ENCODE measurements at places on chromosomes 3 and 15.

DNA sequence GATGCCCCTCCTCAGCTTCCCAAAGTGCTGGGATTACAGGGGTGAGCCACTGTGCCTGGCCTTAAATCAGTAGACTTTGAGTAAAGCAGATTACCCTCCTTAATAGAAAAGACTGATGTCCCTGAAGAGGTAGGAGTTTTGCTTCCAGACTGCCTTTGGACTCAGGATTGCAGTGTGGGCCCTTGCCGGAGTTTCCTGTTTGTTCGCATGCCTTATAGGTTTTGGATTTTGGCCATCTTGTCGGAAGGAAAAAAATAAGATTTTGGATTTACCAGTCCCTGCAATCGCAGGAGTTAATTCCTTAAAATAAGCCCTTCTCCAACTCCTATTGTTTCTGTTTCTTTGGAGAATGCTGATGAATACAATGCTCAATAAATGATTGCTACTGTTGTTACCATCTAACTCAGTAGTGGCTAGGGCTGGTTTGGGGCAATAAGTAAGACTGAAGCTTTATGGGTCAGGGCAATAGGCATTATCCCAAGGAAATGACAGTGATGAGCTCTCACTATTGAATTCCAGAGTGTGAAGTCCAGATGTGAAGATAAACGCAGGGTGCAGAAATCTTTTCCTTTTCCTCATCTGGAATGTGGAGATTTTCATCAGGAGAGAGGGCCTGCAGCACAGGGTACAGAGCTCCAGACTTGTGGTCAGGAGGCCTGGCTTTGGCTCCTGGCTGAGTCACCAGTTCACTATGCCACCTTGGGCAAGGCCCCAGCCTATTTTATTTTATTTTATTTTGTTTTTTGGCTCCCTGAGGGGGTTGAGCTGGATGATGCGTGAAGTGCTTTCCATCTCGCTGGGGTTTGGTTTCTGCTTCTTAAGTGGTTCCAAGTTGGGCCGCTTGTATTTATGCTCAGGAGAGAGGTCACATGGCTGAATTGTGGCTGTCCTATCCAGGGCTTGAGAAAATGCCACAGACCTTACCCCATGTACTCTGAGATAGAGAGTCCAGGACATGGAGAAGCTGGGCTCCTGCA is 25.3 kb downstream of the FOXL2 start:
- no peak for DNase-seq

DNA sequence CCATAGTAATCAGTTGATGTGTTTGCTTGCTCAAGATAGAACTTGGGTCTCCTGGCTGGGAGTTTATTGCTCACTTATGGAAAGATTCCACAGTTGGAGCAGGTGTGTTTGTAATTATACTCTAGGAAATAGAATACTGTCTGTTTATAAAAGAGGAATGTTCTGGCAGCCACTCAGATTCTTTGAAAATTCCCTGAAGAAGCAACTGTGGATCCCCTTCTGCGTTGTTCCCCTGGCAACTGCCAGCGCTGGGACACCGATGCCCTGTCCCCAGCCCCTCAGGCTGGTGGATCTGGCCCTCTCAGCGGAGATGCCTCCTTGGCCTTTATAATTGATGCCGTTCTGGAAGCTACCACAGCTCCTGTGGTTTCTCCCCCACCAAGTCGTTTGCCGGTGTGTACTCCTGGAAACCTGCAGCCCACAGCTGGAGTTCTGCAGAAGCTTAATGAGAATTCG is 225.9 kb downstream of the ITPR1 start:
- DNase-seq = no peak

DNA sequence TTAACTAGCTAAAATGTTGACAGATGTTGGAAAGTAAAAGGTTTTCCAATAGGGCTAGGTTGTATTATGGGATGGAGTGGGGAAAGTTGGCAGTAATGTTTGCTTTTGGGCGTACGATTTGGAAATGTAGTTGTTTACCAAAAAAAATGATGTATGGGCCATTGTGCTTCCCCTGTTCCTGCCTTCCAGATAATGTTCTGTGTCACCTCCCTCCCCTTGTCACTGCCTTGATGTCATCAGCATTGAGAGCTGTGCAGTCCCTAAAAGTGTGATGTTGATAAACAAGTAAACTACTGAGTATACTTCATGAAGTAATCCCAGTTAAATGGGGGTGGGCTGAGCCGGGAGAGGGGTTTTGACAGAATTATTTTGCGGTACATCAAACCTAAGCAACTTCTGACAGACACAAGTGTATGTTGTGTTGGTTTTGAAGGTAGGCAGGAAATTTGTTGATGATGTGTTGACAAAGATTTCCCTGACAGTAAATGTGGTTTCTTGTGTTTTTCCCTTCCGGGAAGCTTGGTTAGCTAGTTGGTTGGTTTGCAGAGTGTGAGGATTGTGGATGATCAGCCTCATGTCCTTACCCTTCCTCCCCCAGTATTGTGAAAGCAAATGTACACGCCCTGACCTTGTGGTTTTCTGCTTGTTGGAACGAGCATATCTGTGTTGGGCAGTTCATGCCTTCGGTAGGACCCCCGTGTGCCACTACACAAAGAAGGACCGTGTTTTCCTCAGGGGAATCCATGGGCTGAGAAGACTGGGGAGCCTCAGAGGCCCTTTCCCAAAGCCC is 87.3 kb downstream of the PGPEP1L start:
- no peak for DNase-seq

DNA sequence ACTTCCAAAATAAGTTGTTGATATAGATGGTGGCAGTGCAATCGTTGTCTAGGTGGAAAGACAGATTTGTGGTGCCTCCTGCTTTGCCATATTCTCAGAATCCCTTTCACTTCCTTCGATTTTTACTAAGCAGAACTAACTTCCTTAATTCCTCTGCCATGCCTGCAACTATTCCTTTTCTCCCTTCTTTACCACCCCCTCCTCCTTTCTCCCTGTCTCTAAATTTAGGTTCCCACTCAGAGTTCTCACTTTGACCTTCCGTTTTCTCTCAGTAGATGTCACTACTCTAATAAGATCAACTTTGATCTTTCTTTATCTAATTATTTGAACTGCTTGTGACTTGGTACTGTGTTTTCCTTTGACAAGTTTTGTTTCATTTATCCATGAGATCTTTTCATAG is 351.2 kb downstream of the LPP start:
- DNase-seq = no peak

GRCh38 chr3:106160396-106160795 is 291.6 kb upstream of the CBLB start:
- DNase-seq = no peak

DNA sequence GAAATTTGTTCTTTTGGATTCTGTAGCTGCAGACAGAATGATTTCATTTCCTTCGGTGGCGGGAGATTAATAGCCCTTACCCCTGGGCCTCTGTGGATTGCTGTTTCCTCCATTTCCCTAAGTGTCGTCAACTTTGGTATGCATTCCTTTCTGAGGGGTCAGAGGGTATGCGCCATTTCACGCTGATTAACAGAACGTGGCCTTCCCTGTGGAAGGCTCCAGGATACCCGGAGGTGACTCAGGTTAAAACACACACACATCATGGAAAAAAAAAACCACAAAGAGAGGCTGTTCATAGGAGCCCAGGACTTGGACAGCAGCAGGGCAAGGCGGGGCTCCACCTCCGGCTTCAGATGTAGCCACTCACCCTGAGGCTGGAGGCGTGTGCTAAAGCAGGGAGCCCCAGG is 51.9 kb downstream of the EPHB1 start:
- no peak for DNase-seq

GRCh38 chr3:146817704-146818103 is 212.6 kb upstream of the PLSCR5 start:
- DNase-seq = no peak

GRCh38 chr15:85430406-85431204 is 50.2 kb downstream of the AKAP13 start:
- DNase-seq = no peak

- DNase-seq = no peak
Observed at GRCh38 chr3:66762916-66763693, 235.0 kb upstream of the KBTBD8 start.

DNA sequence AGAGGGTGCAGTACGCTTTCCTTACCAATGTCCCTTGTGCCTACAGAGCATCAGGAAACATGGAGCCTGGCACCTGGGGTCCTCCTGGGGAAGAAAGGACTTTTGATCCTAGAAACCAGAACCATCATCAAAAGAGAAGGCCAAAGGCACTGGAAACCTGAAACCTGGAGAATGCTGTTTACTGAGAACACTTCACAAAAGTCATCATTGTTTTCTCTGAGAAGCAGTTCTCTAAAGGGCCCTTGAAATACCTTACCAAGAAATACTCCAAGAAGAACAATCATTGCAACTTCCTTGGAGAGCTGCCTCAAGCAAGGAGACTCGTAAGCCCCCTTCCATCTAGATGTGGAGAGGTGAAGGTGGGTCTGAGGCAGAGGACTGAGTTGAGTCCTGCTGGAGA is 66.0 kb downstream of the TLE3 start:
- no peak for DNase-seq

- DNase-seq = no peak
Observed at GRCh38 chr3:18393906-18394305, 31.2 kb downstream of the SATB1 start.

DNA sequence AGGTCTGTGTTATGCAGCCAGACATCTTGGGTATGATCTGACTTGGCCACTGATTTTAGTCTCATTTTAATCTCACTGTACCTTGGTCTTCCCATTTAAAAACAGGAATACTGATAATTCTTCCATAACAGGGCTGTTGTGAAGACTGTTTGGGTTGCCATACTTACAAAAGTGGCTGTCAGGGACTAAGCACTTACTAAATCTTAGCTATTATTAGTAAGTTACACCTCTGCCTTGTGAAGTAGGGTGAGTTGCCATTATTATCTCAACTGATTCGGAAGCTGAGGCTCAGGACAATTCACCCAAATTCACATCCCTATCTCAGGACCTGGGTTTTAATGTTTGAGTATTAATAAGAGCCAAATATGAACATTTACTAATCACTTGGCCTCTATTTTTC is 12.7 kb downstream of the ZNF385D start:
- DNase-seq = no peak

DNA sequence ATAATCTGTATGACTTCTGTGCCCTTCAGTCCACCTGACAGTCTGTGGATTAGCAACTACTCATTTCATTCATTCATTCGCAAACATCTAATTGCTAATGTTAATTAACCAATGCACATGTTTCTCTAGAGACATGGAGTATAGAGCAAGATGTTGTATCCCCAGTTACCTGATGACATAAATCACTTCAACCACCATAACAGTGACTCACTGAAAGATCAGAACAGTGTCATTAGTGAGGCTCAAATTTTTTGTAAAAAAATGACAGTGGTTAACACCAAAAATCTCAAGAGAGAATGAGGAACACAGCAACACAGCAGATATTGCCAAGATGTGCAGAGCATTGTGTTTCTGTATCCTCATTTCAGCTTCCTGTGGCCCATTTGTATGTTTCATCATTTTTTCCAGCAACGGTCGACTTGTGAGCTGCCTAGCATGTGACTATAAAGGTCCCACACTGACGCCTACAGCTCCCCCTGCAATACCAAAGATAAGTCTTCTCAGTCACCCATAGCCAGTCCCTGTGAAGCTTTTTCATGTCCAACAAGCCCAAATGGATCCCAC is 3.7 kb upstream of the PLD1 start:
- no peak for DNase-seq

- DNase-seq = no peak
Observed at GRCh38 chr15:63502137-63502766, 2.1 kb upstream of the USP3 start.

DNA sequence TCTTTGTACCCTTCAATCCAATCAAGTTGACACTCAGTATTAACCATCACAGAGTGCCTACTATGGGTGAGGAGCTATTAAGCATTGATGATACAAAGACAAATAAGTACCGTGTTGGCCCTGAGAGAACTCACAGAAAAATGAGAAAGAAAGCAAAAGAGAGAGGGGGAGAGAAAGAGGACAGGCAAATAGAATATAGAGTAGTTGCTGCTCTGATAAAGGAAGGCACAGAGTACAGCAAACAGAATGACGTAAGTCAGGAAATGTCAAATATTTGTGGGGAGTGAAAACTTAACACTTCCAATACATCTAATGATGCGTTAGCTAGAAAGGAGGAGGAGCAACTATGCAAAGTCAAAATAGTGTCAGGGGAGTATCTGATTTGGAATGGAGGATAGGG is 320.6 kb upstream of the KCNH8 start:
- DNase-seq = no peak

GRCh38 chr3:73094129-73094528 is 32.7 kb downstream of the EBLN2 start:
- DNase-seq = no peak

DNA sequence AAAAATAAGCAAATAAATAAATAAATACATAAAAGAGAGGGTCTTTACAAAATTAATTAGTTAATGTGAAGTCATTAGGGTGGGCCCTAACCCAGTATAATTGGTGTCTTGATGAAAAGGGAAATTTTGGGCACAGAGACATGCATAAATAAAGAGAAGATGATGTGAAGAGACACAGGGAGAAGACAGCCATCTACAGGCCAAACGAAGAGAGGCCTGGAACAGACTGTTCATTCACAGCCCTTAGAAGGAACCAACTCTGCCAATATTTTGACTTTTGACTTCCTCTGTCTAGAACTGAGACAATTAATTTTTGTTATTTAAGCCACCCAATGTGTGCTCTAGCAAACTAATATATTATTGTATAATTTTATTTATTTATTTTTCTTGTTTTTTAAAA is 29.6 kb upstream of the SELENOK start:
- no peak for DNase-seq

DNA sequence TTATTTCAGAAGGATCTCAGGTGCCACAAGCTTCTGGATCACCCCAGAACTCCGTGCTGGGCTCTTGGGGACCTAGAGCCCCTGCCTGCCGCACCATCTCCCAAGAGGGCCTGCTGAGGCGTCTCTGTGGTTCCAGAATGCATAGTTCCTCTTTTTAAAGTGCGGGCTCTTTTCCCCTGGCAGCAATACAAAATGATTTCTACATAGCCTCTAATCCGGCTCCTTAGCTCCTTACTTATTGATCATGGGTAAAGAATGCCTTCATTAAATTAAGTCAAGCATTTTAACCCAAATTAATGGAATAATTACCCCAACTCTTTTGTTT is 121.9 kb downstream of the ATP10A start:
- no peak for DNase-seq

DNA sequence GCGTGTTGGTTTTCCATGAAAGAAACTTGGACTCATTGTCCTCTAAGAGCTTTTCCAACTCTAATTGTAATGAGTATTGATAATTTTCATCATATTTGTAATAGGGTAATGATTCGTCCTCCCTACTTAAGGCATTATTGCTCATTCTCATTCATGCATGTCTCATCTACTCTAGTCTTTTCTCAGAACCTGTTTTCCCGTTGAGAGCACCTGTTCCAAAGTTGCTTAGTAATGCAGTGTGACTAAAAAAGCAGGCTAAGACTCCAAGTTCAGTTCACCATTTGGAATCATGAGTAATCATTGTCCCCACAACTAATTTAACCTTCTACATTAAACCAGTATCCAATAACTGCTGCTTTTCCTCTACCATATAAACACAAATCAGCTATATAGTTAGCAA is 84.0 kb downstream of the FILIP1L start:
- DNase-seq = no peak

- DNase-seq = no peak
Observed at GRCh38 chr3:107739227-107739626, 216.5 kb downstream of the BBX start.

- DNase-seq = no peak
Observed at GRCh38 chr15:43215961-43216360, 4.9 kb downstream of the EPB42 start.
